NCI-H1417 treated with DMSO at 0.1 percent for 48 hours (cell line): ENCODE measurements at places on chromosomes 7 and 10.

- no peak for DNase-seq
Measured at GRCh38 chr7:92563345-92563744, 26.8 kb downstream of the FAM133B start.

DNA sequence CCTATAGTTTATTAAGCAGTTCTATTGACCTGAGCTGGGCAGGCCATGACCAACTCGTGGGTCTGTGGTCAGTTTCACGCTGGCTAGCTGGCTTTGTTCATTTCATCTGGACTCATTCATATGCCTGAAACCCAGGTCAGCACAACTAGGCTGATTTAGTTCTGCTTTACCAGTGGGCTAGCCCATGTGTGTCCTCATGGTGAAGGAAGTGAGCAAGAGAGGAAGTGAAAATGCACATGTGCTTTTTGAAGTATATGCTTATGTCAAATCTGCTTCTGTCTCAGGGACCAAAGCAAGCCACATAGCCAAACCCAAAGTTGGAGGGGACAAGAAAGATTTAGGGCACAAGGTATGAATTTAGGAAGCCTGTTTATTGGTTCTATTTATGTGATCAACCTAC, 154.5 kb downstream of the RNF133 start:
- no peak for DNase-seq

DNA sequence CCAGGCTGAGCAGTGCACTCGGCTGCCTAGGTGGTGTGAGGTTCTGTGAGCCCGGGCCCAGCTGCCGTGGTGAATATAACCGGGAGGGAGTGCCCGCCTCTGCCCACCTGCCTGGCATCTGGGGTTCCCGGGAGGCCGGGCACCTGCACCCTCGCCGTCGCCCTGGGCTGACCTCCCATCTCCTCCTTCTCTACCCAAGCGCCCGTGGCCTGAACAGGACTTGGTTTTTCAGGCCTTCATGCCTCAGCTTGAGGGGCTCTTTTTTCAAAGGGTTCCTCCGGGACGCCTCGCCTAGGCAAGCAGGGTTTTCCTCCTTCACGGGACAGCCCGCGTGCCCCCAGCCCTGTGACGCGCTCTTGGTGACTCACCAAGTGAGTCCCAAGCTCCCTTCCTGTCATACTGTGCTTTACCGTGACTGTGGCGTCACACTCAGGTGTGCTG, 9.9 kb downstream of the INPP5A start:
- no peak for DNase-seq

GRCh38 chr10:96041146-96041545, 2.2 kb upstream of the CCNJ start:
- no peak for DNase-seq

- DNase-seq = no peak
Measured at GRCh38 chr7:117970801-117971200, 97.6 kb upstream of the CTTNBP2 start.

DNA sequence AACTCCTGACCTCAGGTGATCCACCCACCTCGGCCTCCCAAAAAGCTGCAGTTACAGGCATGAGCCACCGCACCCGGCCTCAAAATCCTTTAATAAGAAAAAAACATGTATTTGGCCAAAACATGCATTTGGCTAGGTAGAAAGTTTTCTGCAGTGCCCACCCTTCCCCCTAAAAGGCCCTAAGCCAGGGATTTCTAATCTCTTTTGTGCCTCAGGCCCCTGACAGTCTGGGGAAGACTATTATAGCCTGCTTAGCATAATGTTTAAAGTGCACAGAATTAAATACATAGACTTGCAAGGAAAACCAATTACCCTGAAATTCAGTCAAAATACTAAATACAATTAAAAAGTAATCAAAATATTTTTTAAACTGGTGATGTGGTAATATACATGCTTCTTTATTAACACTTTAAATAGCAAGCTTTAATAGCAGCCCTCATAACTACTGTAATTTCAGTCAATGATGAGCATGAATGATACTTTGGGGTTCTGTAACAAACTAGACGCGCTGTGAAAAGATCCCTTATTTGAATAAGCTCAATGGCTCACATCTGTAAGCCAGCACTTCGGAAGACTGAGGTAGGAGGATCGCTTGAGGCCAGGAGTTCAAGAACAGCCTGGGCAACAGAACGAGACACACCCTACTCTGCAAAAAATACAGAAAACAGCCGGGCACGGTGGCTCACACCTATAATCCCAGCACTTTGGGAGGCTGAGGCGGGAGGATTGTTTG, 29.9 kb downstream of the SPDYE6 start:
- DNase-seq = no peak

GRCh38 chr10:126670895-126671261, 385 bp upstream of the C10orf90 start:
- DNase-seq = no peak

GRCh38 chr7:86664486-86664885, 20.8 kb downstream of the GRM3 start:
- no peak for DNase-seq

DNA sequence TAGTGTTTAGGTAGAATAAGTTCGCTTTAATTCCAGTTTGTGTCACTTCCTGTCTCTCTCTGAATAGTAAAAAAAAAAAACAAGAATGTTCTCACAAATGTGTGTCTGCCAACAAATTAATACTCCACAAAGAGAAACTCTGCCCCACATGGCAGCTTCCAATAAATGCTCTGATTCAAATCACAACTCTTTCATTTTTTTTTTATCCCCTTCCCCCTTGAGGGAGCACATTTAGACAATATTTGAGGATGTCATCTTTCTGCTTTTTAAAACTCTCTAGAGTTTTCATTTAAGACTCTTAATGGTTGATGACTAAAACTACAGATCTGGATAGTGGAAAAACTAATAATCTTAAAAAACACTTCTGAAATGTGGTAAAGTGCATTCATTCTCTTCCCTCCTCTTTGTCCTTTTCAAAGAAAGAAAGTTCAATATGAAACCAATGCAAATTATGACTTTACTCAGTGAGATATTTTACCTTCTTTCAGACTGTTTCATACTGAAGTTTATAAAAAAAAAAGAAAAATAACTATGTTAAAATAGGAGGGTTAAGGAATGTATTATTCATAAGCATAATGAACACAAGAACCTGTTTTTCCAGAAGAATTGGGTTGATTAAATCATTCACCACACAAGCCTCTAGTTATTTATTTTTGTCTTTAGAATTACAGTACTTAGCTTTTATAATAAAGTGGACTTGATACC, 42.3 kb downstream of the ARID5B start:
- no peak for DNase-seq

- DNase-seq = no peak
Measured at GRCh38 chr10:101763141-101763846, 12.6 kb downstream of the FGF8 start.

GRCh38 chr10:121722665-121723064, 124.4 kb upstream of the FGFR2 start:
- no peak for DNase-seq

DNA sequence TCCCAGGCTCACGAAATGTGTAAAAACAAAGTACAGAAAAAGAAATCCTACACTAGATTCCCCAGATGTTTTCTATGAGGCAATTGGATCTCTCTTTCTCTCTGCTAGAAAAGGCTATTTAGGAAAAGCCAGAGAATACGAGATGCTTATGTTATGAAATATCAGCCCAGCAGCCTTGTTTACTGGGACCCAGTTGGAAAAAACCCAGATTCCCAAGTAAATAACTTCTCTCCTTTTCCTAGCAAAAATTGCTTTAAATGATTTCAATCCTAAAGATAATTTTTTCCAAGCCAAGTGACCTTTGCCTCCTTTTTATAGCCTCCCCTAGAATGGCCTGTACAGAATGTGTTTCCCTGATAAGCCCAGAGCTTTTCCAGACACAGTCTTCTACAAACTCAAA, 199.3 kb downstream of the PLXNA4 start:
- DNase-seq = no peak

- no peak for DNase-seq
Measured at GRCh38 chr7:128209229-128210035, 31.6 kb upstream of the LEP start.

DNA sequence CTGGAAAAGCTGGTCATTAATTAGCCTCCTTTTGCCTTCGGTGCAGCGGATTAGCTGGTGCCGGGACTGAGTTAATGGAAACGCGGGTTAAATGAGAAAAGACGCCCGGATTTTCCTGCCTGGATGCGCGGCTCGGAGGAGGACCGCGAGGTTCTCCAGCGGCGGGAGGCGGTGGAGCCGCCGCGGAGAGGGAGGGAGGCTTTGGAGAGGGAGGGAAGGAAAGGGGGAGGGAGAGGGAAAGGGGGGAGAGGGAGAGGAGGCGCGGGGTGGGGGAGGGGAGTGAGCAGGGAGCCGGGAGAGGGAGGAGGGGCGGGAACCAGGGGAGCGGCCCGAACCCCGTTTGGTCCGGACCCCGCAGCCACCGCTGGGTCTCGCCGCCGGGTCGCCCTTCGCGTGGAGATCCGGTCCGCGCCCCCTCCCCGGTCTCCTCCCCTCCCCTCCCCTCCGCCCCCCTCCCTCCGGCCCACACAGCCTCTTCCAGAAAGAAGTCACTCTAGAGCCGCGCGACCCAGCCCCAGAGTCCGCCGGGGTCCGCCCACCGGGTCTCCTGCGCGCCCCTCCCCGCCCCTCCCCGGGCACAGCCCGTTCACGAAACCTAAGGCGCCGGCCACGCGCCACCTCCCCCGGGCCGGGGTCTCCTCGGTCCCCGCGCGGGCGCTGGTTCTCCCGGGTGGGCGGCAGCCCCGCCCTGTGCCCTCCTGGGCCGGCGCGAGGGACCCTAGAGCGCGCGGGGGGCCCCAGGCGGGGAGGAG, 347.5 kb downstream of the DNAJB6 start:
- no peak for DNase-seq

GRCh38 chr10:60048091-60048501, 141.7 kb upstream of the CCDC6 start:
- DNase-seq = no peak

- DNase-seq = no peak
Measured at GRCh38 chr10:3002304-3002703, 65.0 kb upstream of the PFKP start.

DNA sequence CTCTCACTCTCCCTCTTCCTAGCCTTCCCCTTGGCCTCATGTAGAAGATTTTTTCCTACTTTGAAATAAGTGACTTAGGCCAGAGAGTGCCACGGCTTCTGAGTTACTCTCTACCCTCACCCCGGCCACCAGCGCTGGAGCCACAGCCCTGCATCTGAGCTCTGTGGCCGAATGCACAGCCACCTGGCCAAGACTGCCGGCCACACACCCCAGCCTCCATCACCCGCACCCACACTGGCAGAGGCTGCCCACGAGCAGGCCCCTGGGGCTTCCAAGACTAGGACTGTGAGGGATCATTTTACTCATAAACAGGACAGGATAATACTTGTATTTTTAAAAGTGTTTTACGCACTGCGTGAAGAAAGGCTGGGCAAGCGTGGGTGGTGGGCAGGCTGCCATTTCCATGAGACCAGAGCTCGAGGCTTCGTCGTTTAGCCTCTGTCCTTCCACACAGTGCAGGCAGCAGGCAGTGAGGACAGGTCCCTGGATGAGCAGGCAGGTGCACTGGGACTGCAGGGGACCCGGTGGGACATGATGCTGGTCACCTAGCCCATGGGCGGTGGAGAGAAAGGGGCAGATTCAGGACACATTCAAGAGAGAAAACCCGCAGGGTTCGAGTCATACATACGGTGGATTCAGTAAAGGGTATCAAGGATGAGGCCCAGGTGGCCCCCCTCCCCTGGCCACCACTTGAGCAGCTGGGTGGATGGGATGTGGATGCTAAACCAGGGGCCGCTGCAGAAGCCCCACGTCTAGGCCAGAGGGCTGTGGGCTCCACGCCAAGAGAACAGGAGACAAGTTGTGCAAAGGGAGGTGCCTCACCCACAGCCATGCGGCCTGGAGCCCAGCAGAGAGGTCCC, 35.5 kb upstream of the RNF32 start:
- no peak for DNase-seq

- DNase-seq = no peak
Measured at GRCh38 chr10:30359373-30360206, 10.5 kb upstream of the MTPAP start.

- DNase-seq = no peak
Measured at GRCh38 chr7:12584930-12585329, 14.4 kb downstream of the SCIN start.

GRCh38 chr7:34596887-34597286, 61.1 kb upstream of the NPSR1 start:
- no peak for DNase-seq

GRCh38 chr7:34751725-34752643, 94.0 kb downstream of the NPSR1 start:
- DNase-seq = no peak

DNA sequence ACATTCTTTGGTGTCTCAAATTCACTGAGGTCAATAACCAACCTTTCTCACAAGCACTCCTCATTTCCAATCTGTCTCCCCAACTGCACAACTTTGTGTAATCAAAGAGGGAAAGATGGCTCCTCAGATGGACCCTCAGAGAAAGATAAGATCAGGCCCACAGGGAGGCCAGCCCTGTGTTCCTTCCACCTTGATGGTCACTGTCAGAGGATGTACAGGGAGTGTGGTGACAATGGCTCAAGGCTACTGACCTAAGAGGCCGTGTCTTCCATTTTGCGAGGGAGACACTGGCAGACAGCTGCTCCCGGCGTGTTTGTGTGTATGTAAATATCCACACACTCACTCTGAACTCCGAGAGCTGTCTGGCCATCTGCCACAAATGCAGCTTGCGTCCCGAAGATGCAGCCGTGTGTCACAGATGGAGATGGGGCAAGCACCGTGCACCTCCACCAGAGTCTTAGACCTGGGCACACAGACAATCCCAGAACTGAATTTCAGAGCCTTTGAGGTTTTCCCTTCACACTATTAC, 712.1 kb upstream of the NRP1 start:
- DNase-seq = no peak

DNA sequence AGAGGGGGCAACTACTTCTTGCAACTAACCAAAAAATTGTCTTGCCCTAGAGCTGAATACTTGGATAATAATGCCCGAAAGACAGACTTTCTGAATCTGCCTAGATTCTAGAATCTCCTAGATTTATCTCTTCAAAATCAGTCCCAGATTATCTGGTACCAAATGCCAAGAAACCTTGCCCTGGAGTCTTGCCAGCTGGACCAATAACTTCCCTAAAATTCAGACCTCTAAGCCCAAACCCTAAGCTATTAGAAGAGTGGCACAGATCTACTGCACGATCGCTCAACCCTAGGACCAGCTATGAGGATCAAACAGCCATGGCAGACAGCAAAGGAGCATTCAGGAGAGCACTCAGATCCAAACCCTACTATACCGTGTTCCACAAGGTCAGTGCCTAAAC, 45.0 kb downstream of the ARMH3 start:
- no peak for DNase-seq

DNA sequence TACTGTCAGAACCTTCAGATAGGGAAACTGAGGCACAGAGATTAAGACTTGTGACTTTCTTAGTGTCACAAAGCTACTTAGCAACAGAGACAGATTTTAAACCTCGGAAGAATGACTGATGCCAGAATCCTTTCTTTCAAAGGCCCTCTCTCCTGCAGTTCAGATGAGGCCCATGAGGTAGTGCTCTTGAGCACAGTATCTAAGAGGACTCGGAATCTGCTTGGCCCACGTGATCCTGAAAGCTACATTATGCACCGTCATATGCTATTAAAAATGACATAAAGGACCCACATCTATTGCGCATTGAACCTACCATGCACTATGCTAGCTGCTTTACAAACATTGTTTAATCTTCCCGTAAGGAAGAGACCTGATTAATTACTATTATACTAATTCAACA, 355.9 kb downstream of the SFMBT2 start:
- DNase-seq = no peak
